NCI-H526 (cell line): ENCODE measurements at places on chromosomes 7 and 10.
A peak's percentile ranks its signal among the peaks of the same experiment; 100 is the strongest.

DNA sequence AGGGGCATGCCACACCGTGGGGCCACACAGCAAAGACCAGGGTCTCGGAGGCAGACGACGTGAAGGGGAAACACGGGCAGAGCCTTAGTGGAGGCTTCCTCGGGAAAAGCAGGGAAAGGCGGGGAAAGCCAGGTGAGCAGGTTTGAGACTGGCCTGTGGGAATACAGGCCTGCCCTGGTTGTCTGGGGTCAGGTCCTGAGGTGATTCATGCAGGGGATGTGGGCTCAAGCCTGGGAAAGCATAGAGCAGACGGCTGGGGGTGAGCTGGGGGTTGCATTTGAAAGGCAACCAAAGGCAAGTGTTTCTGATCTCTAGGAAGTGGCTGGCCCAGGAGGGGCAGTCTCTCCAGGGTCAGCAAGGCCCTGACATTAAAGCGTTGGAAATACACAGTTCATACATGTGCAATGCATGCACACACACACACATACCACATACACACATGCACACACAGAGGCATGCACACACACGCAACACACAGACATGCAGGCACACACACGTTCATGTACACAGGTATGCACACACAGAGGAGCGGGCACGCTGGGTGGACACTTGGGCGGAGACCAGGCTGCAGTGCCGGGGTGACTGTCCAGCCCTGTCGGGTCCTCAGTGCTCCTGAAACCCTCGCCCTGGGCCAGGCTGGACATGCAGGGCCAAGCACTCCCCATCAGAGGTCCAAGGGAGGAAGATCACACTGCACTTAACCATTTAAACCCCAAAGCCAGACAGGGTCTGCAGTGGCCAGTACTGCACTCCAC lies 51.8 kb downstream of the DPYSL4 start:
- DNase-seq = no peak

GRCh38 chr10:87590705-87591588 lies 68.7 kb upstream of the PAPSS2 start:
- no peak for DNase-seq

- peak; percentile 50 for DNase-seq
These were observed 65.3 kb upstream of the ARID5B start for GRCh38 chr10:61835946-61836887.

- peak; percentile 46 for DNase-seq
These were observed 114.2 kb upstream of the GPR22 start for GRCh38 chr7:107355616-107356015.

DNA sequence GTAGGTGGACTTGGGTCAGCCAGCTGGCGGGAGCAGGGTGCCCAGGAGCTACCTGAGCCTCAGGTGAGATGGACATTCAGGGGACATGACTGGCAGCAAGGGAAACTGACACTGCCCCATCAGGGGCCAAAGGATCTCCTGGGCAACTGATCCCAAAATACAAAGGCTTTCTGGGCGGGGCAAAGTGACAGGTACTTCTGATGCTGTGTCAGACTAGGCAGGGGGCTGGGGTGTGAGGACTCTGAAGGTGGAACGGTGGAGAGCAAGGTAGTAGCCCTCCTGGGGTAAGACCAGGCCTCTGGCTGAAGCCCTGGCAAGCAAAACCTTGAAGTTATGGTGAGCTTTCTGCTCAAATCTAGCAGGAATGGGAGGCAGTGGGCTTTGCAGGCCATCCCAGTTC lies 4.4 kb downstream of the OPN4 start:
- no peak for DNase-seq

GRCh38 chr7:151402029-151402835 lies 7.6 kb downstream of the WDR86 start:
- no peak for DNase-seq

DNA sequence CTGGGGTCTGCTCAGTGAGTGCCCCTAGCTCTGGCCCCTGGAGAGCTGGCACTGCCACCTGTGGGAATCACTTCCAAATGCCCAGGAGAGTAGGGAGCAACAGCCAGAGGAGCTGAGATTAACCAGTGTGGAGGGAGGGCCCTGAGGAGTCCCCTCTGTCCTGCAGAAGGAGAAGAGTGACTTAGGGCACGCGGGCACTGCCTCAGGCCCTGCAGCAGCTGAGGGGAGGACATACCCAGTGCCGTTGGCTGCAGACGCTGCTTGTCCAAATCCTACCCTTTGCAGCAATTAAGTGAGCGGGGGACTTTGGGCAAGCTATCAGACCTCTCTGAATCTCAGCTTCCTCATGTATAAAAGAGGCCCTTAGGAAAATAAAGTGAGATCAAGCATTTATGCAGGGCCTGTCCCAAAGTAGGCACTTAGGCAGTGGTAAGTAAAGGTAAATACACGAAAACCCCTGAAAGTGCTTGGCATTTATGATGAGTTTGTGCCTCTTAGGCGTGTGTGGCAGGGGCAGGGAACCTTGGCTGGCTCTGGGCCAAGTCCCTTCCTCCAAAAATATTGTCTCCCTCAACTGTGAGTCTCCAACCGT lies 16.9 kb downstream of the PRF1 start:
- no peak for DNase-seq

DNA sequence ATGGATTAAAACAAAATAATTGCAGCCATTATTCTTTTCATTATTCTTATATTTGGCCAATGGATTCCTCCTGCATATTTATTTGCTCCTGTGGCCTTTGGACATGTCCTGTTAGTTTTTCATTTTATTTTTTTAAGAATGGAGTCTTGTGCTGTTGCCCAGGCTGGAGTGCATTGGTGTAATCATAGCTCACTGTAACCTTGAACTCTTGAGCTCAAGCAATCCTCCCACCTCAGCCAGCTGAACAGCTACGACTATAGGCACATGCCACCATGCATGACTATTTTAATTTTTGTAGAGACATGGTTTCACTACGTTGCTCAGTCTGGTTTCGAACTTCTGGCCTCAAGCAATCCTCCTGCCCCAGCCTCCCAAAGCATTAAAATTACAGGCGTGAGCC lies 42.7 kb upstream of the SRI start:
- no peak for DNase-seq

DNA sequence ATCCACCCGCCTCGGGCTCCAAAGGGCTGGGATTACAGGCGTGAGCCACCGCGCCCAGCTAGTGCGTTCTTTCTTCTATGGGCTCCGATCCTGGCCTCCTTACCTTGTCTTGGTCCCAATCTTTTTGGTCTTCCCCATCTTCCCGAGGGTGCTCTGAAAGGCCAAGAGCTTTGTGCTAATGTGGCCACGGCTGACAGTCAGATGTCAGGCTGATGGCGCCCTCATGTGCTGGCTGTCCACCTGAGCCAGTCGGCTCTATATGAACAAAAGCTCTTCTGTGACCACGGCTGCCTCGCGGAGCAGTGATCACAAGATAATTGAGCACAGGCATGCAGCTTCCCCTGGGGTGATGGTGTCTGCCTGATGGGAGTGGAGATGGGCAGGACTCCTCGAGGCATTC lies 11.0 kb upstream of the AHCYL2 start:
- peak; percentile 86 for DNase-seq

- DNase-seq = no peak
These were observed 82.3 kb downstream of the PRKAG2 start for GRCh38 chr7:151794508-151795167.

DNA sequence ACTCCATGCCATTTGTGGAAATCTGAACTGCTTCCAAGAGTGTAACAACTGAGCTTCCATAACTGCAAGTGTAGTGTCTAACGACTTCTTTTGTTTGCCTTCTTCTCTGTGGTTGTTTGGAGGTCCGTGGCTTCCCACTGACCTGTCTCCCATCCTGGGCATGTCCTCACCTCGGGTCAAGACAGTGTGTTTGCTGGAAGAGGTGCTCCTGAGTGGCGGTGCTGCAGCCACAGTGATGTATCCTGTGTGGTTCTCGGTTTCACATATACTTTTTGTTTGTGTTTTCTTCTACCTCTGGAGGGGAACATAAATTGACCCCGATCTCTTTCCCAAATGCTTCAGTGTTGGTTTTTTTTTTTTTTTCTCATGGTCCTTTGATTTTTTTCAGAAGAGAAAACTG lies 84.7 kb upstream of the NPVF start:
- no peak for DNase-seq

- no peak for DNase-seq
These were observed 54.6 kb downstream of the VSTM2A start for GRCh38 chr7:54596747-54597146.

DNA sequence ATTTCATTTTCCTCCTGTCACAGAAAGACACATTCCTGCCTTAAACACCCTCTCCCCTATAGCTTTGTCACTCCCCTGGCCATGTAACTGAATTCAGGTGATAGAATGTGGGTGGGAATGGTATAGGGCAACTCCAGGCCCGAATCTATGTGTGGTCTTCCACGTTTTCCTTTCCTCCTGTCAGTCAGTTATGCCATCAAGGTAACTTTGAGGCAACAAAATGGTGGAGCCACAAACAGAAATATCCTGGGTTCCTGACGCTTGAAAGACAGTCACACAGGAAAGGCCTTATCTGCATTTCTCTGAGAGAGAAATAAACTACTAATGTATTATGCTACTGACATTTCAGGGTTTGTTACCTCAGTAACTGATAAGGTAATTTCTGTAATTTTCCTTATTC lies 326.8 kb downstream of the HPSE2 start:
- no peak for DNase-seq

GRCh38 chr10:75019370-75019769 lies 92.1 kb upstream of the SAMD8 start:
- DNase-seq = no peak

- DNase-seq = no peak
These were observed 60.4 kb downstream of the ADD3 start for GRCh38 chr10:110067960-110068770.

- no peak for DNase-seq
These were observed 116.1 kb downstream of the GPR37 start for GRCh38 chr7:124649397-124650014.

GRCh38 chr7:11923376-11923930 lies 91.5 kb upstream of the THSD7A start:
- DNase-seq = no peak

DNA sequence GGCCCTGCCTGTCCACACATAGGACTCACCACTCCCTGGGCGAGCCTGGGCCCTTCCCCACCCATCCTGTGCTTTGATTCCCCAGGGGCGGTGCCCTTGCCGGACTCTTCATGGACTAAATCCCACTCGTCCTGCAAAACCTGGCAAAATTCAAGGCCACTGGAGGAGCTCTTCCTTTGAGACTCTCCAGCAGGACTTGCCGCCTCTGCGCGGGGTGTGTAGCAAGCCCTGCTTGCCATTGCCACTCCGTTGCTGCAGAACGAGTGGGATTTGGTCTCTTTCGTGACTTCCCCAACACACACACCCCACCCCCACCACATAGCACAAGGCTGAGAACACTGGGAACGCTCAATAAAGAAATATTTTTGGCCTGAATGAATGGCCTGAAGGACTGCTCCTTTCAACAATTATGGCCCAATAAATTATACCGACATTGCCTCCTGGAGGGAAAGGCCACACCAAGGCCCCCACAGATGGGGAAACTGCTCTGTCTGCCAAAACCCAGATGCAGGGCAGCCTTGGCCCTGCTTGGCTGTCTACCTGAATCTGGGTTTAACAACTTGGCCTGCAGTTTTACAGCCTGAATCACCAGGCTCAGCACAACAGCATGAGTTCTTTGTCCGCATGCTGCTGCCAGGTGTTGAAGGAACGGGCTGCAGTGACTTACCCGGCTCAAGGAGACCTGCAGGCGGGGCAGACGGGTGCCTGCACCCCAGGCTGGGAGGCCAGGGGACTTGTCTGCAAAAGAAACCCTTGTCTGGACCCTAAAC lies 72.8 kb upstream of the KAT6B start:
- DNase-seq = no peak

DNA sequence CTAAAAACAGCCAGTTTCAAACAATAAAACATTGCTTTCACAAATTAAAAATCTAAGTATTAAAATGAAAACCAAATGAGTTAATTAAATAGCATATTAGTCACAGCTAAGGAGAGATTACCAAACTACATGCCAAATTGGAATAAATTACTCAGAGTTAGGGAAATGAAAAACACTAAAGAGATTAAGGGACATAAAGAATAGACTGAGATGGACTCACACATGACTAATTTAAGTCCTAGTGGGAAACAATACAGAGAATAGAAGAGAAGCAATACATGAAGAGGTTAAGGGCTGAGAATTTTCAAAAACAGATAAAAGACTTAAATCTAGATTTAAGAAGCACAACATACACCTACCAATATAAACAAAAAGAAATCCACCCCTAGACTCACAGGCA lies 110.6 kb downstream of the ZFAND4 start:
- DNase-seq = no peak

GRCh38 chr7:43387932-43388331 lies 195.0 kb upstream of the STK17A start:
- no peak for DNase-seq

- no peak for DNase-seq
These were observed 27.6 kb downstream of the ABCC2 start for GRCh38 chr10:99809931-99810615.

GRCh38 chr10:78889536-78890063 lies 179.2 kb upstream of the ZMIZ1 start:
- peak; percentile 41 for DNase-seq

GRCh38 chr7:55521512-55521911 lies 50.8 kb downstream of the VOPP1 start:
- DNase-seq = no peak

DNA sequence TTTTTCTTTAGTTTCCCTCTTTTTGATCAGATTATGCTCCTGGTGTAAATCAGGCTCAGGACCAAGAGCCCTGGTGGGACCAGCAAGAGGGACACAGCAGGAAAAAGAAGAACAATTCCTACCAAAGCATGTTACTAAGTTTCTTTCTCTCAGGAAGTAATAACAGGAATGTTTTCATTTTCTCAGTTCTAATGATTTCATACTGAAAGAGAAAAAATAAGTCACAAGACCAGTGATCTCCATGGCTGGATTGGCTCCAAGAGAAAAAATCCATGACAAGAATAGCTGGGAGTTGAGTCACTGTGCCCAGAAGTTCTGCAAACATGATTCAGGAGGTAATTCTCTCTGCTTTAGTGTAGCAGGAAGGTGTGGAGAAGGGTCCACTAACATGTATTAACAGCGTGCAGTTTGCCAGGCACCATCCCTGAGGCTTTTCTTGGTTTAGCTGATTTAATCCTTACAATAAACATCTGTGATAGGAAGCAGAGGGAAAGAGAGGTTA lies 23.8 kb upstream of the IFIT2 start:
- no peak for DNase-seq

DNA sequence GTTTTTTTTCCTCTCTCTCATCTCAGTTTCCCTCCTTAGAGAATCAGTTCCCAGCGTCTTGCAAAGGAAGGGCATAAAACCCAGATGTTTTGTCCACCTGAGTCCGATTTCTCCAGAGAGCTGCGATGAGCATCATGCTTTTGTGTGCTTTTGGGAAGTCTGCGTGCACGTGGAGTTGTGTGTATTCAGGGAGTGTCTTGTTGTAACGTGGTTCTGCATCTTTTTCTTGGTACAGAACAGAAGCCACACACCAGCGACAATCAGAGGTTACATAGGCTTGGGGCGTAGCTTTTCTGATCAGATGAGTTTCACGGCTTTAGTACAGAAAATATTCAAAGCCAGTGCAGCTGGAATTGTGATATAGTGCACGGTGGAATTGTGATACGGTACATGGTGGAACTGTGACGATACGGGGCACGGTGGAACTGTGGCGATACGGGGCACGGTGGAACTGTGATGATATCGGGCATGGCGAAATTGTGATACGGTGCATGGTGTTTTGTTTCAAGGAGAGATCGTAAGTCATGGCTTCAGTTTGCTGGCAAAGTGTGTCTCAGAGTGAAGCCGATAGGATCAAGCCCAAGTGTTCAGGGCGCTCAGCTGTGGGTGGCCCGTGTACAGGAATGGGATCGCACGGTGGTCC lies 32.8 kb downstream of the FOXK1 start:
- DNase-seq = no peak

- no peak for DNase-seq
These were observed 63.6 kb upstream of the HGF start for GRCh38 chr7:81833401-81833800.

GRCh38 chr7:98217623-98218582 lies 6.7 kb downstream of the BHLHA15 start:
- DNase-seq = no peak
